Thoracic aorta (tissue), 2 donors: ENCODE measurements at places on chromosomes 12 and 14.

- DNase-seq, result no peak
These were observed 5.2 kb downstream of the KRT84 start for GRCh38 chr12:52380271-52380694.

DNA sequence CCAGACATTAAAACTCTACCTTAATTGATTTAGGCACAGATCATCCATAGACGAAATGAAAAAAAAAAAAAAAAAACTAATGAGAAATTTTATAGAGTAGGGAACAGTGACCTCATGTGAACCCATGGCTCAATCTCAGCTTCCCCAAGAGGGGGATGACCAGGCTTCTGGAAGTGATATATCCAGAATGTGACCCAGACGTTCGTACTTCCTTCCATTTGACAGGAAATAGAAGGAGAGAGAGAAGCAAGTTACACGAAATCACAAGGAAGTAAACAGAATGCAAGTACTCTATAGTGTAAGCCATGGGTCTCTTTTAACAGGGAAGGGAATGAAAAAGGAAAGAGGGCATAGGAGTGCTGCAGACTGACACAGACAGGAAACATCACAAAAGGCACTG is 10.1 kb downstream of the FOXN3 start:
- no peak for DNase-seq

DNA sequence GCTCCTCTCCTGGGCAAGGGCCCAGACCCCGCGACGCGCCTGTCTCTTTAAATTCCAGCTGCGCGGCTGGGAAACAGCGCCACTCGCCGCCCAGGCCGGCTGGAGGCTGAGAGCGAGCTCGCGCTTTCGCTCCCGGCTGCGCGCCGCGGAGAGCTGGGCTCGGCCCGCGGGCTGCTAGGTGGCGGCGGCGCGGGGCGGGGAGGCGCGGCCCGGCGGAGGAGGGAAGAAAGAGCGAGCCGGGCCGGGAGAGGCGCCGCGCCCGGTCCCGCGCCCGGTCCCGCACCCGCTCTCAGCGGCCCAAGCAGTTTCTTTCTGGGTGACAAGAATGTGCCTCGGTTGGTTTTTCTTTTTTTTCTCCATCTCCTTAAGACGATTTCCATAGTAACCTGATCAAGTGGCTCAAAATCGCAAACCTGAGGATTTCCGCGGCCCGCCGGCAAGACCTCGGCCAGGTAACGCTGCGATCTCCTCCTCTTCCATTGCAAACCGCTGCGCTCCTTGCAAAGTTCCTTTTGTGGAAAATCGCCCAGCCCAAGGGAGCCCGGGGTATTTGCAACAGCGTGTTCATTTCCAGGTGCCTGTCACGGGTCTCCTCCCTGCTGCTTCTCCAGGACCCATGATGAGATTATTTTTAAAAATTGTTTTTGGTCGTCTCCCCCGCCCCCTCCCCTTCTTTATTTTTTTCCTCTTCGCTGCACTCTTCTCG is 259.5 kb upstream of the E2F7 start:
- DNase-seq, result no peak

- no peak for DNase-seq
These were observed 884.3 kb downstream of the GALC start for GRCh38 chr14:87108726-87109125.

DNA sequence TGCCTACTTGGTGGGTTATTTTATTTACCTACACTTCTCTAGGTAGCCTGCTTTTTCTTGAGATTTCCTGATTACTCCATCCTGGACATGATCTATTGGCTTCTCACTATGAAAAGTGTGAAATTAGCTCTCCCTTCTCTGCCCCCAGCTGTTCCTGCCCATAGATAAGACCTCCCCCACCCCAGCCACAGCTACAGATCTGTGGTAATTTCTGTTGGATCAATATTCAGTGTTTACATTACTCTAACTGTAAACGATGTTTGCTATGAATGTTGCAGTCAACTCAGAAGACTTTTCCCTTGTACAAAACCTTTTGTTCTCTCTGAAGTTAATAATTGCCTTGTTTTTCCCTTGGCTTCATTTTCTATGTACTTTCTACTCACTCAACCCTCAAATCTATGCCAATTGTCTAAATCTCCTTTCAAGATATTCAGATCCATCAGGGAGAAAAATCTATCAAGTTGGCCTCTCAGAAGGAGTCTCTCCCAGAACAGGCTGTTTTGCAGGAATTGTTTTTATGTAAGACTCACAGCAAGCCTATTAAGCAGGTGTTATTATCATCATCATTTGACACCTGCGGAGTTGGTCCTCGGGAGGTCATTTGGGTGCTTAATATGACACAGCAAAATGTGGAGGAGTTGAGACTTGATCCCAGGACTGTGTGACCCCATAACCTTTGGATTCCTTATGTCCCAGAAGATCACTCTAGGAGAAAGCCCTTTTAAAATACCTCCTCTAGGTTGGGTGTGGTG is 227.4 kb downstream of the SUDS3 start:
- no peak for DNase-seq

DNA sequence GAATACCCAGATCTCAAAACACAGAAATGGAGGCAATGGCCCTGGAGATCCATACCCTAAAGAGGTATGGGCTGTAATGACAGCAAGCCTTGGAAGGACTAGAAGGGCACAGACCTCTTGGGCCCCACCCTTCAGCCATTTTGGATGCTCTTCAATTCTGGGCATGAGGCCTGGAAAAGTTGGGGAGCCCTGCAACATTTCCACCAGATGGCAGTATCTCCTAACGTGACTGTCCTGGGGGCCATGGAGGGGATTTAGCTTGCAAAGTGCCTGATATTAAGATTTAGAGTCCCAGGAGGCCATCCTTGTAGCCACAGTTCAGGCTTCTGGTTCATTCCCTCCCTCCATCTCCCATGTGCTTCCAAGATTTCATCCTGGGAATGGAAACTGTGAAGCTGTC is 30.2 kb downstream of the KCNA5 start:
- no peak for DNase-seq

DNA sequence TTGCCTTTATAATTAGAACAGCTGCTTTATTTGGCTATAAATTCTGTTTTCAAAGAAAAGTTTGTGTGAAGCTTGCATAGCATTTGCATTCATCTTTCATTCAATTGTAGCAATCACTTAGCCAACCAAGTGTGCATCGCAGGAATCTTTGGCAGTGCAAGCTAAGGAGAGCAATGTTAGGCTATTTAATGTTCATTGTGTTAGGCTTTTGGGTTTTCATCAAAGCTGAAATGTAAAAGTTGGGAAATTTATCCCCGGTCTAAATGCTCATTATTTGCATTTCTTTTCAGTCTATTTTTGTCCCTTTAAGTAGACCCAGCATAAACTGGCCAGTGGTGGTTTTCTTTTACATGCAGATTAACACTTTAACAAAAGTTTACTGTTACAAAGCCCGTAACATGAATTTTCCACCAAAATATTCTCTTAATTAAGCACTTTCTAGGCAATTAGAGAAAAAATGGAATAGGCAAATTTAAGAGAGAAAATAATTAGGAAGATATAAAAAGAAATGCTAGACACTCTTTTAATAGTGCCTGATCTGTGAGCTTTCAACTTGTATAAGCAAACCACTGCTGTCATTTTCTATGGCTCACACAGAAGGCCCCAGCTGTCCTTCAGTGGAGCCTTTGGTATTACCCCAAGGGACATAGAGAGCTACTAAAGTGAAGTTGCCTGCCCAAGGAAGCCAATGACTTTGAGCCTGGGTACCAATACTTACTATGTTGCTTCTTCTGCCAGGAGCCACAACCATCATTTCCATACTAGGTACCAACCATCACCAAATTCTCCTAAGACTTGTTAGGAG is 898.9 kb upstream of the SEL1L start:
- DNase-seq, result no peak

GRCh38 chr12:114735011-114735410 is 51.0 kb upstream of the TBX3 start:
- no peak for DNase-seq

DNA sequence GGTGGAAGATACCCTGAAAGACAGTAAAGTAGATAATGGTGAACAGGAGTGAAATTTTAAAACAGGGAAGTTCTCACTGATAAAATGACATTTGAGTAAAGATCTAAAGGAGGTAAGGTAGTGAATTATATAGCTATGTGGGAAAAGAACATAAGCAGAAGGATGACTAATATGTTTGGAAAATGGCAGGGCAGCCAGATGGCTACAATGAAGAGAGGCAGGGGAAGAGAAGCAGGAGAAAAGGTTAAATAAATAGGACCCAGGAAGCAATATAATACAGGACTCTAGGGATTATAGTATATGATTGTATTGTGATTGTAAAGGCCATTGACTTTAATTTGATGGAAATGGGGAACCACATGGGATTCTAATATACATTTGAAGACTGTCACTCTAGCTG is 33.0 kb downstream of the SCFD1 start:
- DNase-seq, result no peak

DNA sequence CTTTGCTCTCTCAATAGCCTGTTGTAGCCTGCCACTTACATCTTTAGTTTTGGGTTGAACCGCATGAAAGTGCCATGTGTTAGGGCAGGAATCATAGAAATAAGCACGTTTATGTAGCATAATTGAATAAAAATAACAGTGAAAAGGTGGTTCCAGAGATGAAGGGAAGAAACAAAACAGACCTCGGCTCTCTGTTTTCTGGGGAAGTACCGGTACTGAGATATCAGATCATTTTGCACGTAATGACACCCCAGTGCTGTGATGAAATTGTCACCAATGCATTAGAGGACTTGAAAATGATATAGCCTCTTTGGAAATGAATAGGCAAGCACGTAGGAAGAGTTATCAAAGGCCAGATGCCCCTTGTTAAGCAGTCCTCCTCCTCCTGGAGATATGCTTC is 42.5 kb upstream of the DLK1 start:
- no peak for DNase-seq
